Type B pancreatic cell (in vitro differentiated cells): ENCODE measurements at places on chromosomes 2 and 18.

- no peak for DNase-seq
Measured at GRCh38 chr18:26746398-26746797, 119.1 kb downstream of the AQP4 start.

DNA sequence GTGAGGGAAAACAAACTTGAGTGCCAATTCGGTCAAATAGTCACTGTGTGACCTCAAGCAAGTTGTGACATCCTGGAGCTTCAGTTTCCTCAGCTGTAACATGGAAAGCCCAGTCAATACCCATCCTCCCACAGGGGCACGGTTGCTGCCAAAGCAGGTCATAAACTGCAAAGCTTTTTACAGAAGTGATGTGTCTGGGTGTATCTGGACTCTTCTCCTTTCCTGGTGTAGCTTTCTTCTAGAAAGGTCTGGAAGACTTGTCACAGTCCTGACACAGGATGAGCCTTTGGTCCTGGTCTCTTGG is 4.2 kb upstream of the AFF3 start:
- DNase-seq: no peak

GRCh38 chr2:234593636-234594035 is 96.8 kb upstream of the ARL4C start:
- DNase-seq: peak; percentile 20

- no peak for DNase-seq
Measured at GRCh38 chr2:121189661-121190381, 95.2 kb downstream of the TFCP2L1 start.

DNA sequence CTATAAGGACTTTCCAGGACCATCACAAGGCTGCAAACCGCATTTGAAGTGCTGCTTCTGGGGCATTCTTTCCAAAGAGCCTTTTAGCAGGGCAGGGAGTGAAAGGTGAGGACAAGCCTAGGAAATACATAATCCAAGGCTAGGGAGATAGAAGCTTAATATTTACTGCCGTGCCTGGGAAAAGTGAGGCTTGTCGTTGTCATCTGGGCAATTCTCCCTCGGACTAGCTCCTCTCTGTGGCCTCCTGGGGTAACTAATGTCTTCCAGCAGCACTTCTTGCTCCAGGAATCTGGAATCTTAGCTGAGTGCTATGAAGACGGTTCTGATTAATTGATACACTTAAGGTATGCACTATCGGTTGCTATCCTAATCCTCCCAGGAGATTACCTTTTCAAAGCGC is 69.3 kb upstream of the ATL2 start:
- no peak for DNase-seq

- no peak for DNase-seq
Measured at GRCh38 chr2:151029406-151030157, 232.1 kb downstream of the RBM43 start.

- DNase-seq: peak; percentile 76
Measured at GRCh38 chr2:61017556-61018317, at the start of the genes PEX13 and PUS10. Gene PEX13, plus strand, starts transcription at chr2:61017720. Its CDS starts 40 bp downstream, at chr2:61017760. Gene PUS10, minus strand, starts transcription at chr2:61018255. Its CDS starts 6,365 bp downstream, at chr2:61011890.

- peak; percentile 58 for DNase-seq
Measured at GRCh38 chr2:238835726-238836301, 12.1 kb upstream of the TWIST2 start.

DNA sequence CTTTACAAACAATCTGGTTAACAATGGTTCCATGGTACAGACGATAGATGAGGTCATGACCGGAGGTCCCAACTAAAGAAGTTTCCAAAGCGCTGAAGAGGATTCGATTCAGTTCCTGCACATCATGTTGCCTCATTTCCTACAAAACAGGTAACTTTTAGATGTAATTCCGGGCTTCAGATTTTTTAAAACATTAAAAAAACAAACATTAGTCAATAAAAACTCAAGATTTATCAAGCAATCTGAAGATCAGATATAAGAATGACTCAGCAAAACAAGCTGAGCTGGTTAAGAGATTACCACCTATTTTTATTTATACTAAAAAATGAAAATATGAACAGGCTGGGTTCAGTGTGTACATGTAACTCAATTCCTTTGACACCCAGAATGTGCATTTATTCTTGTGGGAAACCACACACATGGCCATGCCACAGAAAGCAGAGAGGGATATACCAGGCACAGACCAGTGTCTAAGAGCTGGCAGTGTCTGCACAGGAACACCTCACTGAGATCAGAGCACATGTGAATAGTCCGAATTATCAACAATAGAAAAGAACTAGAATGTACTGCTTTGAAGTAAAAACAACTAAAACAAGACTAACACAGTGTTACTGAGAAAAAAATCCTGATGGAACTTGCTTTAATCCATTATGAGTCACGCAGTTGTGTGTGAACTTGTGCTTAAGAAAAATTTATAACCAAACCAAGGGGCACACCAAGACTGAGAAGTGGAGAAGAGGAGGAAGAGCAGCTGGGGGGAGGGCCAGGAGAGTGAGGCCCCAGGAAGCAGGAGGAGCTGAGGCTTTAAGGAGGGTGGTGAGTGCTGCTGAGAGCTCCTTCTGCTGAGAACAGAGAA is 9.5 kb downstream of the USP40 start:
- no peak for DNase-seq

GRCh38 chr18:47283476-47283875 is 32.0 kb upstream of the SKOR2 start:
- DNase-seq: no peak

DNA sequence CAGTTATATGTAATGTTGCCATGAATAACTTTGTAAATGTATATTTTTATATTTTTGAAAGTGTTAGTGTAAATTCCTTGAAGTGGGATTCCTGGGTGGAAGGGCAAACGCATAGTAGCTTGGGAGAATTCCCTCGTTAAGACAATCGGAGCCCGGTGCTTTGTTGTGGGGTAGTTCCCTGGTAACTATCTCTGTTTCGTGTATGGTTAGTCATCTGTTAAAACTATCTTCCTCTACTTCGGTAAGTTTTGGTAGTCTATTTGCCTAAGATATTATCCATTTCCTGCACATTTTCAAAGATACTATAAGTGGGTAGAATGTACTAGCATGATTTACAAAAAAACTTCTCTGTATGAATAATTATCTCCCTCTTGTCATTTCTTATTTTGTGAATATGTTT is 113.8 kb upstream of the NRXN1 start:
- DNase-seq: no peak

- DNase-seq: no peak
Measured at GRCh38 chr2:204871231-204871953, 326.1 kb downstream of the PARD3B start.

DNA sequence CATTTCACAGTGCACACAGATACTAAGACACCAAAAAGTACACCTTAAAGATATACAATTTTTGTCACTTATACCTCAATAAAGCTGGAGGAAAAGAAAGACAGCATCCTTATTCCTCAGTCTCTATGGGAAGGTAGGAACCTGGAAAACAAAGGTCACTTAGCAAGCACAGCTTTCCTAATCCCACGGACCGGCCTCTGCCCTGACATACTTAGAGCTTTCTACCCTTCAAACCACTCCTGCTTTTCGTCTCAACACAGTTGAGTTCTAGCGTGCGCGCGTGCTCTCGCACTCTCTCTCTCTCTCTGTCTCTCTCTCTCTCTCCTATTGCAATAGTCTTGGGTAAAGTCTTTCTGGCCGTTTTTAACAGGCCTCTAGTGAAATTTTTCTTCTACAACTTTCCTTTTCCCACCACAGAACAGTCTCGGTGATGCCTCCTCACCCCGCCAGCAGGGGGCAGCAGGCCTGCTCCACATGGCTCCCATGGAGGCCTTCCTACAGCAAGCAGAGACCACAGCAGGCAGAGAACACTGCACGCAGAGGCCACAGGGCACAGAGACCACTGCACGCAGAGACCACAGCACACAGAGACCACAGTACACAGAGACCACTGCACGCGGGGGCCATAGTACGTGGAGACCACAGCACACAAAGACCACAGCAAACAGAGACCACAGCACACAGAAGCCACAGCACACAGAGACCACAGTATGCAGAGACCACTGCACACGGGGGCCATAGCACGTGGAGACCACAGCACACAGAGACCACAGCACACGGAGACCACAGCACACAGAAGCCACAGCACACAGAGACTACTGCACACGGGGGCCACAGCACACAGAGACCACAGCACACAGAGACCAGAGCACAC is 106.9 kb downstream of the FBXO15 start:
- no peak for DNase-seq

- no peak for DNase-seq
Measured at GRCh38 chr2:64210816-64211215, 66.6 kb upstream of the PELI1 start.

DNA sequence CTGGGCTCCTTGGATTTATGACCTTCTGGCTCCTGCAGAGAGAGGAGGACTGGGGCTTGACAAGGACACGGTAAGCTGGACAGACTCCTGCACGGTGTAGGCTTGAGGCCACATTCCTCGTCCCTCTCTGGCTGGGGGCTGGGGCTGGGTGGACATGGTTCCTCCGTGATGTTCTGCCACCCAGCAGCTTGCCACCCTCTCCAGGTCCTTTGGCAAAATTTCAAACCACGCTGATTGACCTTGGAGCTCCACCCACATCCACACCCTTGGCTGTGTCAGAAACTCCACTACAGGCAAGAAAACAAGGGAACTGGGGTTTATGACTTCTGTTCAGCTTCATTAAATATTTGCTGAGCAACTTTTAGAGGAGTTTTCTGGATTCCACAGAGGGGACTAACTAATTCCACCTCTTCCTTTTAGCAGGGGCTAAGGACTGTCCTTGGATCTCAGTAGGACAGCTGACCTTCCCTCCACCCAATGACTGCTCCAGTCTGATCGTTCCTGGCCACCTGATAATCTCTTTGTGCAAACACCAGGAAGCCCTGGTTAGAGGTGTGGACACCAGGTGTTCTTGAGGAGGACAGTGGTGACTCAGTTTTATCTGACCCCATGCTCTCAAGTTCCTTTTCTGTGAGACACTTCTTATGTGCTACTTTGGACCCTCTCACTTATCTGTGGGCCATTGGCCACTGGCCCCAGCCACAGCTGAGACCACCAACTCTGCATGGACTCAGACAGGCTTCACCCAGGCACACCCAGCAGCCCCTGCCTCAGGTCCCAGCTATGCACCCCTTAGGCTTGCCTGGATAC is 29.3 kb downstream of the GPR55 start:
- peak; percentile 56 for DNase-seq

- DNase-seq: no peak
Measured at GRCh38 chr2:224268441-224268840, 133.5 kb downstream of the FAM124B start.

DNA sequence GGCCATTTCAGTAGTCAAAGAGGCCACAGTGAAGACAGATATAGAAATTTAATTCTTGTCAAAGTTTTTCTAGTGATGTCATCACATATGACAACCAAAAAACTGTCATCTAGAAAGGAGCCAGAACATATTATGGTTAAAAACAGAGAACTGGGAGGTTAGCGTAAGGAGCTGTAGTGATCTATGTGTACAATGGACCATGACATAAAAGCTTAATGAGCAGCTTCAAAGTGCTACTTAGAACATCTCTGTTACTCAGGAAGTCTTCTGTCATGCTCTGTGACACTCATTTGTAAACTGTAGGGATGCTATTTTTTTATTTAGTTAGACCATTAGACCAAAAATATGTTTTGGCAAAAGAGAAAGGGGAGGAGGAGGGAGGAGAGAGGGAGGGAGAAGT is 57.3 kb downstream of the CMPK2 start:
- no peak for DNase-seq

- DNase-seq: no peak
Measured at GRCh38 chr2:159892990-159893810, 95.2 kb upstream of the CD302 start.

- DNase-seq: no peak
Measured at GRCh38 chr18:9688036-9688741, 19.9 kb upstream of the RAB31 start.

DNA sequence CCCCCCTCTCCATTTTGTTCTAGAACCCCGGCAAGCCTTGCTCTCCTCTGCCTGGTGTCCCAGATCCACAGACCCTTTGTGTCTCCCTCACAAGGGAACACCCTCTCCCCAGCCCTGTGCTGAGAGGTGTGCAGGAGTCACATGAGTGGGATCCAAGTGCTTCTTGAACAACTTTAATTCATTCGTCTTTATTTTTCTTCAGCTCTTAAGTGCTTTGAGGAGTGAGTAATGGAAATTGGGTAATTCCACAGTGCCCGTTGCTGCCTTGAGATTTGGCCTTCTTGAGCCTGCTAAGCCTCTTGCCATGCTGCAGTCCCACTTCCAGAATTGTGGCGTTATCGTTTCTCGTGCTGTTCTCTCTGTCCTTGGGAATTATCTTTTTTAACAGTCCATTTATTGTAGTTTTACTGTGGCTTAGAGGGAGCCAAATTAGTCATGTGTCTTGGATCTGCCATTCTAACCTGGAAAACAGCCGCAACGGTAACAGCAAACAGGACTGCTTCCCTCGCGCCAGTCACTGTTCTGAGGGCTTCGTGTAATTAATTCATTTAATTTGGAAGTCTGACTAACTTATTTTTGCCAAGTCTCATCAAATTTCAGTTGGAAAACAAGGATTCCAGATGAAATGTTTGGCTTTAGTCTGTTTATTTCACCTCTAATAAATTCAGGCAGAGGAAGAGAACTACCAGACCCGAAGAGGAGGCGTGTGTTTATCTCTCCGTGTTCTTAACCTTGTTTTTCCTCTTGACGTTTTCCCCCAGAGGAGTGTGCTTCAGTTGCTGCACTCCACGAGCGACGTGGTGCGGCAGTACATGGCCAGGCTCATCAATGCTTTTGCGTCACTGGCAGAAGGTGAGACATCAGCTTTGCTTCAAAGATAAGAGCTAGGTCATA is 72.0 kb downstream of the ARMC9 start:
- DNase-seq: no peak

DNA sequence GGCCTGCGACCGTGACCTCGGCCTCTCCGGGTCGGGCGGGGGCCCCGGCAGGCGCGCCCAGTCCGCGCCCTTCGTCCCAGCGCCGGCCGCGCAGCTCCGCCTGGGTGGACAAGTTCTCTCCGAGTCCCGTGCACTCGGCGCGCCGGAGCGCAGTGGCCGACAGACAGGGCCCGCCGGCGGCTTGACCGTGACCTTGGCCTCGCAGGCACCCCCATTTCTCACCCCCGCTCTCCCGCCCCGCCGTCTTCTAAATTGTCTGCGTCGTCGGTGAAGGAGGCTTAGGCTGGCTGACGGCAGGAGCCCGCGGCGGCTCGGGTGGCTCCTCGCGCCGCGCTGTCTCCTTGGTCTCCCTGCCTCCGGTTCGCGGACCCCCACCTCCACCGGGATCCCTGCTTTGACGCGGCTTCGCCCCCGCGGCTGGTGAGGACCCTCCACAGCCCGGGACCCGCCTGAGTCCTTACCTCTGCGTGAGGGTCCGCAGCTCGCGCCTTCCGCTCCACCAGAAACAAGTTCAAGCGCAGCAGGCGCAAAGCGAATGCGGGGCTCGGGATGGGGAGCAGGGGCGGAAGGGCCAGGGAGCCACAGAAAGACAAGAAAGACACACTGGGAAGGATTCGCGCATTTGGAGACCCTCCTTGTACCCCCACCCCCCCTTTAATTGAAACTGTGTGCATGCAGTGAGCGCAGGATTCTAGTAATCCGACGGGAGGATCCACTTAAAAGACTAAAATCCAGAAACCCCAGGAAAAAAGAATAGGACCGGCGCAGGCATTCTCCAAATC is 4.0 kb downstream of the PTGR3 start:
- DNase-seq: no peak

GRCh38 chr18:51400721-51401120 is 203.2 kb upstream of the MEX3C start:
- no peak for DNase-seq
